ENCODE measurements at places on chromosomes 1 and 21.

DNA sequence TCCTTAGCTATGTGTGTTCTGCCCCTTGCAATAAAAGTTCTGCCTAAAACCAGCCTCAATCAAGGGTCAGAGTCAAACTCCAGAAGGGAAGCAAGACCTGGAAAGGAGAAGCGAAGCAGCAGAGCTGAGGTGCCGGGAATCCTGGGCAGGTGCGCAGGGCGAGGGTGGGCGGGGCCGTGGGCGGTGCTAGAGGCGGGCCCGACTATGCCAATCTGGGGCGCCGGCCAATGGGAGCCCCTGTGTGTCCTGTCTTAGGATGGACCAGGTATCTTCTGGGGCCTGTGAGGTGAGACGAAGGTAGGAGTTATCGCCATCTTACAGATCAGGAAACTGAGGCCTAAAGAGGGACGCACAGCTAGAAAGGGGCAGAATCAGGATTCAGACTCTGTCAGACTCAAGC lies 120.3 kb downstream of the PTPRU start:
- no peak for DNase-seq

- DNase-seq: no peak
Measured at GRCh38 chr1:60895252-60895651, 187.1 kb upstream of the NFIA start.

- no peak for DNase-seq
Measured at GRCh38 chr1:189939967-189940366, 537.7 kb downstream of the BRINP3 start.

- no peak for DNase-seq
Measured at GRCh38 chr21:25169370-25169769, 437.9 kb downstream of the MRPL39 start.

- no peak for DNase-seq
Measured at GRCh38 chr1:46410156-46411009, 16.3 kb downstream of the FAAH start.

DNA sequence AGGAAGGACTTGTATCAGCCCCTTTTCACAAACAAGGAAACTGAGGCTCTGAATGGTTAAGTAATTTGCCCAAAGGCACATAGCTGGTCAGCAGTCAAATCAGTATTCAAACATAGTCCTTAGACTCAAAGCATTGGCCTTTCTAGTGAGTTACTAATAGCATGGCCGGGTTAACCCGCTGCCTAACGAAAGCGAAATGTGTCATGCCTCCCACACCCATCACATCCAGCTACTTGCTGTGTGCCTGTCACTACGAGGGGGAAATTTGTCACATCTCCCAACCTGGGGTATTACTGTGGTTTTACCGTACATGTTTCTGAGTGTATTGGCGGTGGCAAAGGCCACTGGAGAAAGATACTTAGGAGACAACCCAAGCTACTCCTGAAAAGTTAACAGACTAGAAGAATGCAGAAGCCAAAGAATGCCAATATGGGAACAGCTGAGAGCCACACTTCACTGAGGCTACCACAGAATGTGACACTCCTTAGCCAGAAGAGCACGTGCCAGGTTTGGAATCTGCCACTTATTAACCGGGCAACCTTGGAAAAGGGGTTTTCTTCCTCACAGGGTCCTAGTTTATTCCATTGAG lies 363.5 kb downstream of the KCNH1 start:
- DNase-seq: no peak

DNA sequence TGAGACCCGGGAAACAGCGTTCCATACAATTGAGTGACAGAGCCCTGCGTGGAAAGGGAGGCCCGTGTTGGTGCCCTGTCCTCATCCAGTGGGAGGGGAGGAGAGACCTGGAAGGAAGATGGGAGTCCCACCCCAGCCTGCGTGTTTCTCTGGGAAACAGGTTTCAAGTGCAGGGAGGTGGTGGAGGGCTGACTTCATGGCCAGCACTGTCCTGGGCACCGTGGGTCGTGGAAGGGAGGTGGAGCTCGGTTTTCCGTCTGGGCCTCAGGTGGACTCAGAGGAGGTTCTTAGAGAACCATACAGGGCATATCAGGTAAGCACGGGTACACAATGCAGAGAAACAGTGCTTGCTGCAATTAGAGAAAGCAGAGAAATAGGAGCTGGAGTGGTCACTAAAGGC lies 222.6 kb downstream of the CAMTA1 start:
- DNase-seq: no peak

GRCh38 chr1:3033790-3034090 lies 12.5 kb downstream of the ACTRT2 start:
- DNase-seq: no peak

- DNase-seq: no peak
Measured at GRCh38 chr21:26465916-26466315, 107.2 kb downstream of the CYYR1 start.

DNA sequence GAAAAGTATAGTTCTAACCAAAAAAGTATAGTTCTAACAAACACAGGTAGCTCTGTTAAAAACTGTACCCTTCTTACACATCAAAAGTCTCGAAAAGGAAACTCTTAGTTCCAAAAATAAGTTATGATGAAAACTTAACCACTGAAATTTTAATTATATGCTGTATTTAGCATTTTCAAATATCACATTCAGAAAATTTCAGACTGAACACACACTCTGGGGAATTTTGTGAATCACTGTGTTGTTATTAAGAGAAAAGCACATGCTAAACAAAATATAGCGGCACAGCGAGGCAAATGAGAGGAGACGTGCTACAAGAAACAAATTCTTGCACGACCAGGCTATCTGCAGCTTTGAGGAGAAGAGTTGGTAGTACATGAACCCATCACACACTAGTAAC lies 30.4 kb downstream of the VAV3 start:
- DNase-seq: no peak

DNA sequence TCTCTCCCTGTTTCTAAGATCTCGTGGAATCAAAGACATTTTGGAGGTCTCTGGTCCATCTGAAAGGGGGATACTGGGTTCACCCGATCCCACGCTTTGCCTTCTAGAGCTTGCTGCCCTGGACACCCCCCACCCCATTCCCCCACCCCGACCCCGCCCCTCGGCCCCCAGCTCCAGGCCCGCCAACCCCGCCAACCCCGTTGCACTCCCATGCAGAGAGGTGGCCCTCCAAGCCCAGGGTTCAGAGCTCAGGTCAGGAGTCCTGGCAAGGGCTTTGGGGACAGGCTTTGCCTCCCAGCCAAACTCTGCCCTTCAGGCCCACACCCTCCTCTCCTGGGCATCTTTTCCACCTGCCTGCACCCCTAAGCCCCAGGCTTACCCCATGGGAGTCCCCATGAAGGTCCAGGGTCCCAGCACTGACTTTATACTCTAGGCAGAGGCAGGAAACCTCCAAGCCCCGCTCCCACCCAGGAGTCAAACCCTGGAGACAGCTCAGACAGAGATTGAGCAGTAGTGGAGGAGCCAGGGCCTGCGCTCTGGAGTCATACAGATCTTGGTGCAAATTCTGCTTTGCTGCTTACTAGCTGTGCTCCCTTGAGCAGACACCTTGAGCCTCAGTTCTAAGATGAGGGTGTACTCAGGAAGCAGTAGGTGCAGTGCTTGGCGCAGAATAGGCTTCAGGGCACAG lies 155.9 kb downstream of the FOXD2 start:
- no peak for DNase-seq

GRCh38 chr21:45596704-45597318 lies 46.7 kb upstream of the PCBP3 start:
- DNase-seq: no peak

GRCh38 chr1:201845331-201846083 lies 16.6 kb downstream of the IPO9 start:
- DNase-seq: no peak

DNA sequence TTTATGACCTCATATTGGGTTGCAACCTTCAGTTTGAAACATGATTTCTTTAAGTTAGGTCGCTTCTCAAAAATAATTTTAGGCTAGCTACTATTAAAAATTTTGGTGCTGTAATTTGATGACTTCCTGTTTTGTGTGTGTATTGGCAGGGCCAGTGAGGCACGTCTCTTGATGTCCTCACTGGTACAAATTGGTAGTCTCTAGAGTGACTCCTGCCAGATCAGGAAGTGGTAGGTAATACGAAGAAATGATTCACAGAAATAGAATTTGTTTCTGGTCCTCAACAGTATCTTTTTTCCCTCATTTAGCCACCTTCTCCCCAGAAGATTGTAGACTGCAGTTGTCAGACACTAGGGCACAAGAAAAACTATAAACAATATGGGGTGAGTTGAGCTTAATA lies 120.9 kb upstream of the KIAA1614 start:
- DNase-seq: no peak

DNA sequence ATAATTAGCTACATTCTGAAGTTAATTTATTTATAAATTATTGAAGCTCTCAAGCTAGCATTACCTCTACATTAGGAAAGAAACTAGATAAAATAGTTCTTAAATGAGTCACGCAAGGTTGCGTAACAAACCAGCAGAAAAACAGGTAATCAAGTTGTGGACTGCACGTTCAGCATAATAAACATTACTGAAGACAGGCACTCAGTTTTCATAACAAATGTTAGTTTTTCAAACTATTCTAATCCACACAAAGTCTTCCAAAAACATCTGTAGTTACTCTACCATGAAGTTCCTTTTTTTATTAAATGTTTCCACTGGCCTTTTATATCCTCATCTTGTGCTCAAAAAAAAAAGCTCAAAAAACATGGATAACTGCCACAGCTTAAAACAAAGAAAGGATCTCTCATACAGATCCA lies 1.3 kb downstream of the TOR1AIP2 start:
- DNase-seq: no peak

DNA sequence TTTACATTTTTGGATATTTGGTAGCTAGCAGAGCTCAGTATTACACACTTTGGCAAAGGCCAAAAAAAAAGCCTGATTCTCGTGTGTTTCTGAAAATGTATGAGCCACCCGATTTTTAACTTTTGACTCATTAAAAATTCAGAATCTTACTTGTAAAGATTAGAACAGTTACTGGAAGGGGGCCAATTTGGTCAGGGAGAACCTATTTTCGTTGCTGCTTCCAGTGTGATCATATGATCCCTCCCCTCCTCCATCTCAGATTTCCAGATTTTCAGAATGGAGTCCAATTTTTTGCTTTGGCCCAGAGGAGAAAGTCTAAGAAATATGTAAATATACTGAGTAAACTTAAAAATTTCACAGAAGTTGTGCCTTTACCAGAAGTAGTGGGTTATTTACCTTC lies 3.2 kb upstream of the OR2AK2 start:
- DNase-seq: no peak

GRCh38 chr1:64908575-64908974 lies 57.8 kb downstream of the JAK1 start:
- no peak for DNase-seq

- no peak for DNase-seq
Measured at GRCh38 chr1:94654031-94654430, 112.5 kb upstream of the F3 start.

- DNase-seq: no peak
Measured at GRCh38 chr1:174289644-174290310, 130.5 kb downstream of the RABGAP1L start.

DNA sequence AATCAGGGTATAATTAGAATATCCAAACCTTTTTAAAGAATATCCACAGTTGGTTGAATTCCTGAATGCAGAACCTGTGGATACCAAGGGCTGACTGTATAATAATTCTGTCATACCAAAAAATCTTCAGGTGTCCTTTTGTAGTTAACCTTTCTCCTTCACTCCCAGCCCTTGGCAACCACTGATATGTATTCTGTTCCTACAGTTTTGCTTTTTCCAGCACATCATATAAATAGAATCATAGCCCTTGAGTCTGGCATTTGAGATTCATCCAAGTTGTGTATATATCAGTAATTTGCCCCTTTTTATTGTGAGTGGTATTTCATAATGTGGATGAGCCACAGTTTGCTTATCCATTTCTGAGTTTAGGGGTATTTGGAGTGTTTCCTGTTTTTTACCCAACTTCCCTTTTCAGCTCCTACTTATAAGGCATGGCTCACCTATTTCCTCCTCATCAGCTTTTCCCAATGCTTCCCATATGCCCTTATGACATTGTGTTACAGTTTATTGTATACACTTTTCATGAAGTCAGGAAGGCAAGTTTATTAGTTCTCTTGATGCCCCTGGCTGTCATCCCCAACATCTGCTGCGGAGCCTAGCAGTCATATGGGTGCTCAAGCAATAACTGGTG lies 35.0 kb upstream of the AGO1 start:
- no peak for DNase-seq

GRCh38 chr1:38772026-38772425 lies 87.5 kb downstream of the RRAGC start:
- no peak for DNase-seq

- DNase-seq: no peak
Measured at GRCh38 chr1:208058756-208059155, 147.8 kb upstream of the CD34 start.

DNA sequence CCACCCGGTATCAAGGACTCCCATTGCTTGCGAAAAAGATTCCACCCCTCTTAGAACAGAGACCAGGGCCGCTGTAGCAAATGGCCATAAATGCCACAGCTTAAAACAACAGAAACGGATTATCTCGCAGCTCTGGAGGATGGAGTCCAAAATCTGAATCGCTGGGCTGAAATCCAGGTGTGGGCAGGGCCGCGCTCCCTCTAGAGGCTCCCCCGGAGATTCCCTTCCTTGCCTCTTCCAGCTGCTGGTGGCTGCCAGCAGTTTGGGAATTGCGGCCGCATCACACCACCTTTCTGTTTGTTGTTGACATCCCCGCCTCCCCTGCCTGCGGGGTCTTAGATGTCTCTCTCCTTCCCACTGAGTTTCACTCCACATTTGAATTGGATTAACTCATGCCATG lies 15.6 kb downstream of the PDE9A start:
- no peak for DNase-seq

- no peak for DNase-seq
Measured at GRCh38 chr1:30525971-30526651, 197.3 kb downstream of the MATN1 start.

DNA sequence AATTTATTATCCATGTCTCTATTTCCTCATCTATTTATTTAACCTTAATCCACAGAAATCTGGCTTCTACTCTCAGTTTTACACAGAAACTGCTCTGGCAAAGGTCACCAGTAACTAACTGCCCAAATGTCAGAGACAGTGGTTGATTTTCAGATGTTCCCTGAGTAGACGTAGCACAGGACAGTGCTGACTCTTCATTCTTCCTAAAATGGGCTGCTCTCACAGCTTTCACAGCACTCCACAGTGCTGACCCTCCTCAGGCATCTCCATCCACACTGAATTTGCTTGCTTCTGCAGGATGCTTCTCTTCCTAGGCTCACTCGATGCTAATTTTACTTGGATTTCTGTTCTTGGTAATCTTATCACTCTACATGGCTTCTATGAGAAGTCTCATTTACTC lies 508.2 kb upstream of the ZRANB2 start:
- no peak for DNase-seq

- DNase-seq: no peak
Measured at GRCh38 chr1:2541619-2542245, 11.7 kb upstream of the HES5 start.

- no peak for DNase-seq
Measured at GRCh38 chr1:24318615-24319311, 394 bp upstream of the GRHL3 start.

- no peak for DNase-seq
Measured at GRCh38 chr1:25068316-25068715, 138.2 kb upstream of the RUNX3 start.

GRCh38 chr1:29625084-29625420 lies 388.7 kb downstream of the PTPRU start:
- no peak for DNase-seq

GRCh38 chr1:16420424-16421118 lies 16.7 kb downstream of the SPATA21 start:
- no peak for DNase-seq
